ENCODE measurements at places on chromosomes 1 and 21.

DNA sequence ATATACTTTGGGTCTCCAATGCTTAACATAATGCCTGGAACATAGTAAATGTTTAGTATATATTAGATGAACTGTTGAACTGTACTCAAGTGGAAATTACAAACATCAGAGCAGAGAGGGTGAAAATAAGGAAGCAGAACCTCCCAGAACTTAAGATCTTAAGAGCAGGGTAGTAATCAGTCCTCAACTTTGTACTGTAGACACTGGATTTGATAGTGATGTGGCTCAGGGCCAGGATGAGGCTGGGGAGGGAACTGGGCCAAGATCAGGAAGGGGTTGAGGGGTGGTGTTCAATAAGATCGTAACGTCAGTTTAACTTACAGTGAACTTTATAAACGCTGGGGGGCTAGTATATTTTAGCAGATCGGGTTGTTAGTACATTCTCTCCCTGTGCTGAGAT lies 15.4 kb downstream of the MPZL1 start:
- no peak for DNase-seq

- no peak for DNase-seq
Measured at GRCh38 chr21:44337941-44338895, 972 bp downstream of the CFAP410 start.

GRCh38 chr1:200415789-200416593 lies 6.2 kb upstream of the ZNF281 start:
- no peak for DNase-seq

- no peak for DNase-seq
Measured at GRCh38 chr21:35573472-35574374, 486.6 kb downstream of the SETD4 start.

GRCh38 chr1:12138196-12139168 lies 28.3 kb upstream of the TNFRSF1B start:
- DNase-seq: no peak

GRCh38 chr1:2631136-2632050 lies 1.4 kb downstream of the MMEL1 start:
- no peak for DNase-seq

GRCh38 chr1:244839656-244840055 lies 4.2 kb downstream of the COX20 start:
- no peak for DNase-seq

DNA sequence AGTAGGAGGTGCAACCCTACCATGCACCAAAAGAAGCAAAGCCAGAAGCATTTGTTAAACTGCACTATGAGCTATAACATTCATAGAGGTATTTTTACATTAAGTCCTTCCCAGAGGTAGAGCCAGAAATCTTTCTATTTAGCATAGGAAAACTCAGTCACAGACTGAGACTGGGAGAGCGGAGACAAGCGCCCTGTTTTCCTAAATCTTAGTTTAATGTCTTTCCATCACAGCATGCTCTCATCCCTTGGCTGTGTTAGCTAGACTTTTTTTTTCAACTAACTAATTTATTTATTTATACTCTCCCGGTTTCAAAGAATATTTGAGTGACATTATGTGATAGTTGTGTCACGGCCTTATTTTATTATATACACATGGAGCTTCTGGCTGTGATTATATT lies 304.1 kb downstream of the LMX1A start:
- DNase-seq: no peak

DNA sequence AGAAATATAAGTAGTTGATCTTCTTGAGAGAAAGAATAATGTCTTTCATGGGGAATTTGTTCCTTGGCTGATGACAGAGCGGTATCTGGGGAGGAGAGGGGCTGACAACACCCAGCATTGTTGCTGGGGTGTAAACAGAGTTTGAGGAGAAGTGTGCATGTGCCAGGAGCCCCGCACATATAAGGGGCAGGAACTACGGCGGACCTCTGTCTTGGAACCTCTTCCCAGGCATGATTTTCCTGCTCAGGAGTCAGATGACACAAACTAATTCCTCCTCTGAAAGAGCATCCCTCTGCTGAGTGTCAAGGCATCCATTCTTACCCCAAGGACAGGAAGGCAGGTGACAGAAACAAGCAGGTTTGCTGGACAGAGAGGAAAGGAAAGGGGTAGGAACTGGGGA lies 119.1 kb downstream of the TPTE start:
- no peak for DNase-seq

DNA sequence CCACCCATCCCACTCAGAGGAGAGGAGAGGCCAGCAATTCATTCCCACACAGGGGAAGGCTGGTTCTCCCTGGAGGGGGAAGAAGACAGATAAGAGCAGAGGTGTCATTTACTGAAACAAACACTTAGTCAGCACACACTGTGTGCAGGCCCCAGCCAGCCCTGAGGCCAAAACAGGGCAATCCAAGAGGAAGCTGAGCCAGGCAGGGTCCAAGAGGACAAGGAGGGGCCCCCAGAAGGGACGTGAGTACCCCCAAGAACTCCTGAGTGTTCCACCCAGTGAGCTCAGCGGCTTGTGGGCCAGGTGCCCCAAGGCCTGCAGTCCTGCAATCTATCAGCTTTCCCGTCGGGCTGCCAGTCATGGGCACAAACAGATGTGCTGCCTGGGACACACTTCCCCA lies 15.8 kb downstream of the ADGRB2 start:
- no peak for DNase-seq

- no peak for DNase-seq
Measured at GRCh38 chr1:36390411-36390810, 4.7 kb upstream of the STK40 start.

- DNase-seq: no peak
Measured at GRCh38 chr21:44461464-44462001, 6.2 kb downstream of the LRRC3 start.

DNA sequence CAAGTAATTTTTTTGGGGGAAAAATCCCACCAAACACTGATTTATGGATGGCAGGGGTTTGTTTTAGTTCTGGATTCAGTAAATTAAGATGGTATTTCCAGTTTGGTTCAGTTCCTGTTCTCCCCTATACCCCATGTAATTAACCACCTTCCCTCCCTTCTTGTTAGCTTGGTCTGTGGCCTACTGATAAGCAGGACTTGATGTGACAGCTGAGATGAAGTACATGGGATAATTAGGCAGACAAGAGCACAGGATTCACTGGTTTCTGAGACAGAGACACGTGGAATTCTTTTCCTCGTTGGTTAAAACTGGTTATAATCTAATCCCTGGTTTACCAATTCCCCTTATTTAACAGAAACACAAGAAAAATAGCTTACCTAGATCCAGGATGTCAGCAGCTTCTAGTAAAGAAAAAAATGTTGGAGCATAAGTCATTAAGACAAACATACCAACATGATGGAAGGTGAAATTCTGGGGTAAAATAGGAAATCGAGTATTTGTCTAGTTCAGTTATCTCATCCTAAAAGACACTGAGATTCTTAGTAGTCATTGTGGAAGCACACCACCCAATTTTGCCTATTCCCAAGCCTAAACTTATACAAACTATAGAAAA lies 81.5 kb downstream of the SCMH1 start:
- DNase-seq: no peak

GRCh38 chr21:19261731-19262376 lies 858.3 kb upstream of the TMPRSS15 start:
- DNase-seq: no peak

DNA sequence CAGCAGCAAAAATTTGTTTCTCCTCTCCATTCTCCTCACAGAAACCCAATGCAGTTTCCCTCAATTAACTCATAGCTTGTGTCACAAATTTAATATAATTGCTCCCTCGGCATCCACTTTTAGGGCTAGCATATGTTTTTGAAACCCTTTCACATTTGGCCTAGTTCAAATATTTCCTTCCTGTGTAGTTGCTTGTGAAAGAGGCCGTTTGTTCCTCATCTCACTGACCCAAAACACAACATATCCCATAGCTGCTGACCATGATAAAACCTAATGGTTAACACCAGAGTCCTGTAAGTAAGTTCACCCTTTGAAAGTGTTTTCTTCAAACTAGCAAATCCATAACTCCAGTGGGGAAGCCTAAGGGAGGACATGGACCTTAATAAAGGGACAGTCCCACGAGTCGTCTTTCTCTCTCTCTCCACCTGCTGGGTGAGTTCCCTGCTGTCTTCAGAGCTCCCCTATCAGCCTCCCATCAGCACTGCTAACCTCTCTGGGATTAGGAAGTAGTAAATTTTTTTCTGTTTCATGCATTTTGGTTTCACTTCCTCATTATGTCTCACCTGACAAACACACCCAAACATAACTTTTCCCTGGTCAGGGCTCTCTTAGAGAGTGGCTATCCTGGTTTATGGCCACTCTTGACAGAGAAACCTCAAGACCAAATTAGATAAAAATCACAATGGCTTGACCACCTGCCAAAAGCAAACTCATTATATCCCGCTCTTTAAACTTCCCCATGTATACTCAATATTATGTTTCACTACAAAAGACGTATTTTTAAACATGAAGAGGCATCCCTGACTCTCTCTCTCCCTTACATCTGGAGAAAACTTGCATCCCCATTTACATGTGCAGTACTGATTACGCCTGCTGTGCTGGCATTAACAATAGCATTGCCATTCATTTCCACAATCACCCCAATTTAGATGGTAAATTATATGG lies 177.7 kb upstream of the HP1BP3 start:
- no peak for DNase-seq

DNA sequence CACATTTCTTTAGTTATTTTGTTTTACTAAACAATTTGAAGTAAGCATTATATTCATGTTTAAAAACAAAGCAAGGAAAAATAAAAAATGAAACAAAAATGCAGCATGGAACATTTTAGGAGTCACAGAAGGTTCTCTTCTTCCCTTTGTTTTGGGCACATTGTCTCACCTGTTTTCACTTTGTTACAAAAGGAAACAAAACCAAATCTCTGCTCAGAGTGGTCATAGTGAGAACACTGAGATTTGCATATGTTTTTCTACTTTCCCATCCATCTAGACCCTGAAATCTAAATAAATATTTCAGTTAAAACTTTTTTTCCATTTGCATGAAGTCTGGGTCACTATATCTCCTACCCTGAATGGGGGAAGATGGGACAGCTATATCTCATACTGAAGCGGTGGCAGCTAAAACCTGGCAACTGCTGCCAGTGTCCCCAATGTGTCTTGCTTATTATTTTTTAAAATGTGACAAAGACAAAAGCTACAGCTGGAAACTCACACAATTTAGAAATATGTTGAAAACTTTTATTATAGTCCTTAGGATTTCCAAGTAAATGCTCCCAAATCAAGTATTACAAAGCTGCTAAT lies 3.5 kb downstream of the EXOC8 start:
- no peak for DNase-seq

DNA sequence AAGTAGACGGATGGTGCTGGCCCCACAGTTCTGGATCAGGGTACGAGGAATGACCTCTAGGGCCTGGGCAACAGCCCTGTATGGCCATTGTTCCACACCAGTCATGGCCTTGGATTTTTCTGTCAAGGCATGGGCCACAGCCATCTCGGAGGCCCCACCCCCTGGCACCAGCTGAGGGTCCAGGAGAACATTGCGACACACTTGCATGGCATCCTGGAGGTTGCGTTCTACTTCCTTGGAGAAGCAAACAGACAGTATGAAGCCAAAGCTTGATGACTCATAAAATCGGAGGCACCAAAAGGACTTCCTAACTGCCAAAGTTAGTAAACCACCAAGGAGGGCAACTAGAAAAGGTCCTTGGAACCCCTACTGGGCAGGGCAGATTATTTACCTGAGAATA lies 11.9 kb upstream of the VHLL start:
- DNase-seq: no peak

DNA sequence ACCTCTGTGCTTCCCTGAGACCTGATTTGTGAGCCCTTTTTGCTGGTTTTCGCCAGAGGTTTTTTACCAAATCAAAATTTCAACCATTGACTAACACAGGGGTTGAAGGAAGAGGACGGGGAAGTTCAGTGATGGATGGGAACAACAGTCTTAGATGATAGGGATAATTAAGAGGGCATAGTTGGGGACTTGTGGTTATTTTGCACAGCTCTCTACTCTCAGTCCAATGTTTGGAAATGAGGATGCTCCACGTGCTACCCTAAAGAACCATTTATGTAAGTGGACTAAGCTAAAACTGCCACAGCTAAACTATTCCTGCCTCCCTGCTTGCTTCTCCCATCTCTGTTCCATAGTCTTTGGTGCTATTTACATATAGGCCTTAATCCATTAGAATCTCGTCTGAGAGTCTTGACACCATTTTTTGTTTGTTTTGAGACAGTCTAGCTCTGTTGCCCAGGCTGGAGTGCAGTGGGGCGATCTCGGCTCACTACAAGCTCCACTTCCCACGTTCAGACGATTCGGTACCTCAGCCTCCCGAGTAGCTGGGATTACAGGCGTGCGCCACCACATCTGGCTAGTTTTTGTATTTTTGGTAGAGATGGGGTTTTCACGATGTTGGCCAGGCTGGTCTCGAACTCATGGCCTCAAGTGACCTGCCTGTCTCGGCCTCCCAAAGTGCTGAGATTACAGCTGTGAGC lies 684 bp upstream of the MCL1 start:
- DNase-seq: no peak

GRCh38 chr1:41663671-41664400 lies 179.4 kb upstream of the EDN2 start:
- no peak for DNase-seq

- DNase-seq: no peak
Measured at GRCh38 chr1:64851664-64852063, 106.8 kb downstream of the RAVER2 start.

DNA sequence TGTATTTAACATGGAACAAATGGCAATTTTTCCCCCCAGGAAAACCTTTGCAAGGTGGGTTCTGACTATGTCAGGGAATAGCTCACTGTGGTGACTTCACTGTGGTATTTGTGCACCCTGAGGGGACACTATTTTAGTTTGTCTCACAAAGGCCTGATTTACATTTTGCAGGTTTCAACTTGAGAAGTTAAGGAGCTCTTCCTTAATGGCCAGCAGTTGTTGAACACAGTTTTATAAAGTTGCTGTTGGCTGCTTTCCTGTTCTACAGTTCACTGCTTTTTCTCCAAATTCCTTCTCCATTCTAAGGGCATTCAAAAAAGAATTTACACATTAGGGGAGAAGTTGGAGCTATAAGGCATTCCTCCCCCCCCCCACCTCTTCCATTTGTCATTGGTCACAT lies 4.6 kb downstream of the LAMC1 start:
- DNase-seq: no peak

GRCh38 chr21:42677339-42678321 lies 24.2 kb downstream of the PDE9A start:
- DNase-seq: no peak

DNA sequence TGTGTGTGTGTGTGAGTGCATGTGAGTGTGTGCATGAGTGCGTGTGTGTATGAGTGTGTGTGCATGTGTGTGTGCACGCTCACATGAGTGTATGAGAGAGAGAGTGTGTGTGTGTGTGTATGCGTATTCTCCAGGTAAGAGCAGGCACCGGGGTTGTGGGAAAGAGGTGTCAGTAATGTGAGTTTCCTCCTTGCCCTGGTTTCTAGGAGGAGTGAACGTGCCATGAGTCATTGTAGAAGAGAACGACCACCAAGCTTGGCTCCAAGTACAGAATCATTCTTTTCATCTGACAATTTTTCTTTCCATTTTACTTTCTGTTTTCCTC lies 79.1 kb downstream of the POFUT2 start:
- no peak for DNase-seq

- DNase-seq: no peak
Measured at GRCh38 chr1:94528299-94528698, 13.3 kb downstream of the F3 start.

GRCh38 chr1:179053486-179053885 lies 27.8 kb downstream of the FAM20B start:
- DNase-seq: no peak

- no peak for DNase-seq
Measured at GRCh38 chr1:155226910-155227260, 18.4 kb downstream of the MTX1 start.

- DNase-seq: no peak
Measured at GRCh38 chr1:221742555-221743415, 896 bp upstream of the DUSP10 start.

Data from NCI-H187 treated with DMSO at 0.1 percent for 48 hours (cell line).